ENCODE measurements at places on chromosomes 6 and 20. TPM values are rescaled to one million over a fixed set of nuclear protein-coding genes. Genes with fewer than 3 reads are reported as not detected.

DNA sequence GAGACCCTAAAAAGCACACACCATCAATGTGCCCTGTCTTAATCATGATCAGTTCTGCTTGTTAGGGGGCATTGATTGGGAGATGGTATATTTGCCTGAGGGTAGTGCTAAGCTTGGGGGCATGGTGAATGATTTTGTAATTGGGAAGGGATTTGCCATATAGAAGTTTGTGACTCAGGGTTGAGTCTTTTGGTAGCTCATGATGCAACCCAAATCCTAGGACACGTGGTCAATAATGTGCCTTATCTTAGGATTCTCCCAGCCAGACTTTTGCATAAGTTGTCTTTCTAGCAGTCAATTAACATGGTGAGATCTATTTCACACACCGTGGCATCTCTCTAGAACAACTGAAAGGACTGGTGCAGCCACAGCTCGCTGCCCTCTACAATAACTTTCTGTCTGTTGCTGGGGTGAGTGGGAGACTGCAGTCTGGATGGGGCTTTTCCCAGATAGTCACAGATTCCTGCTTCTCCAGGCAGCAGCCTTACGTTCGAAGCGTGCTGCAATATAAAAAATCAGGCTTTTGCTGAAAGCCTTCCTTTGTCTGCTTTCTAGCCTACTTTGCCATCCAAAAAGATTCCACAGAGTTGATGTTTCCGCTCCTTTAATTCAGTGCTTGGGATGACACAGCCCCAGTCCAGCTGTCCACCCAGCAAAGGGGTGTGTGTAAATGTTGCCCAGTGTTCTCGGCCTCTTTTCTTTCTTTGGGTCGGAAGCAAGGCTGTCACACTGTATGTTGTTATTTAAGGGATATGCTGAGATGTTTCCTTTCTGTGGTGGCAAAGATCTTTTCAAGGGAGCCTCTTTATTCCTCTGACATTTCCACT is 58.9 kb downstream of the ID4 start:
- H3K27me3 ChIP-seq: no peaks in the 10 kb centered on the region
- DNase-seq: no peak
- H3K27ac ChIP-seq: no peak overlapping the region

- H3K27me3 ChIP-seq: no peaks in the 10 kb centered on the region
- H3K4me1 ChIP-seq: peaks cover 23% of the 10 kb centered on the region
- DNase-seq: no peak
- no peaks in the 10 kb centered on the region for H3K36me3 ChIP-seq
- H3K4me3 ChIP-seq: no peak overlapping the region
Measured at GRCh38 chr20:51738877-51739447, 29.2 kb downstream of the ATP9A start.

GRCh38 chr6:113949499-113949898 is 21.4 kb downstream of the HDAC2 start:
- no peaks in the 10 kb centered on the region for H3K27me3 ChIP-seq
- peaks cover 45% of the 10 kb centered on the region for H3K36me3 ChIP-seq
- no peaks in the 10 kb centered on the region for H3K4me1 ChIP-seq
- DNase-seq: no peak

DNA sequence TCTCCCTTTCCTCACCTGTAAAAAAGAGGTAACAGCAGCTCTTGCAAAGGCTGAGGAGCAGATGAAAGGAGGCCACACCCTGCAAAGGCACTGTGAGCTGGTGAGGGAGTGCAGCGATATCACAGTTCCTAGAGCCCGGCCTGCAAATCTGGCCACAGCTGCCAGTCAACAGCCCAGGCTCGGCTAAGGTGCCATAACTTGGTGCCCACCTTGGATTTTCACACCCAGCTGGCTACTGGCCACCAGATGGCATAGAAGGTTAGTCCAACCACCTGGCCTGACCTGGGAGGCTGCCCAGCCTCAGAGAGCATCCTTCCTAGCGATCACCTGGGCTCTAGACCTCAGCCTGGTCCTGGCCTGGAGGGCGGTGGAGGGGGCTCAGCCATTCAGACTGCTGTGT is 46.8 kb downstream of the KCNB1 start:
- no peaks in the 10 kb centered on the region for H3K36me3 ChIP-seq
- no peak for DNase-seq
- H3K27ac ChIP-seq: no peak overlapping the region
- peaks cover 7% of the 10 kb centered on the region for H3K27me3 ChIP-seq
- no peak overlapping the region for H3K4me3 ChIP-seq
- H3K4me1 ChIP-seq: no peaks in the 10 kb centered on the region

DNA sequence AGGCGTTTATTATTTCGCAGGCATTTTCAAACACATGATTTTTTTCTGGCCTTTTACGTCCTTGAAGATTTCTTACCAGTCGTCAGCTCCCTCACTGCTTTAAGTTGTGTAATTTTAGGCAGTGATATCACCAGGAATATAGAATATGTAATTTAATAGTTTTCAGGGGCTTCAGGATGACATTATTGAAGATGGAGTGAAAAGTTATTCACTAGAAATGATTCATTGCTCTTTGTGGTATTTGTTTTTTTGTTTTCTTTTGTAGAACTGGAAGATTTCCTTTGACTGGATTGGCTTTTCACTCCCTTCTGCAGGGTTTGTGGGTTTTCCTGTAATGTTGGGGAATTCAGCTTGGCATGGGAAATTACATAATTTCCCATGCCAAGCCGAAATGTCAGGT is 2.0 kb downstream of the LRRC1 start:
- H3K4me1 ChIP-seq: peaks cover 11% of the 10 kb centered on the region
- peak overlapping the region; percentile 84 for H3K4me3 ChIP-seq
- H3K27me3 ChIP-seq: no peaks in the 10 kb centered on the region
- no peak for DNase-seq
- H3K36me3 ChIP-seq: no peaks in the 10 kb centered on the region

- H3K4me3 ChIP-seq: no peak overlapping the region
- peaks cover 48% of the 10 kb centered on the region for H3K36me3 ChIP-seq
- H3K4me1 ChIP-seq: no peaks in the 10 kb centered on the region
- H3K27ac ChIP-seq: no peak overlapping the region
- no peak for DNase-seq
Measured at GRCh38 chr20:36682311-36682710, 36.3 kb upstream of the SLA2 start.

GRCh38 chr20:23103284-23104018 is 17.3 kb upstream of the CD93 start:
- H3K4me1 ChIP-seq: peaks cover 41% of the 10 kb centered on the region
- no peaks in the 10 kb centered on the region for H3K36me3 ChIP-seq
- H3K27me3 ChIP-seq: no peaks in the 10 kb centered on the region
- H3K4me3 ChIP-seq: no peak overlapping the region

GRCh38 chr6:42142118-42142835 is at the start of gene C6orf132:
C6orf132 (minus strand) TSS chr6:42142620; CDS start chr6:42142444, 176 bp downstream.
- peaks cover 16% of the 10 kb centered on the region for H3K4me1 ChIP-seq
- H3K27ac ChIP-seq: peak within 1 kb of the TSS; percentile 83
- H3K36me3 ChIP-seq: no peaks in the 10 kb centered on the region

DNA sequence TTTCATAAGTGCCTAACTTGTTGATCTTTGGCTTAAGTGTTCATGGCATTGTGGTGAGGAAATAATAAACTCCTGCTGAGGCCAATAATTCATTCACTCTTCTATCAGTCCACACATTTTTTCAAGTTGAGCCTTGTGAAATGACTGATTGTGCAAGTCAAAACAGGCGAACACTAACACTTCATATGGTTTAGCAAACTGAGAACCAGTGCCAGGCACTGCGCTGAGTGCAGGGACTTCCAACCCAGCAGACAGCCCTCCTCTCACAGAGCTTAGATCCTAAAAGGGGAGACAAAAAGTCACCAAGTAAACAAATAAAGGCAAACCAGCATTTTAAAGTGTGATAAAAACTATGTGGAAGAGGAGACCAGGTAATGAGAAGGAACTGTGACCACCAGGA is 435.0 kb downstream of the PTPRT start:
- no peak overlapping the region for H3K4me3 ChIP-seq
- no peaks in the 10 kb centered on the region for H3K27me3 ChIP-seq
- no peaks in the 10 kb centered on the region for H3K4me1 ChIP-seq

DNA sequence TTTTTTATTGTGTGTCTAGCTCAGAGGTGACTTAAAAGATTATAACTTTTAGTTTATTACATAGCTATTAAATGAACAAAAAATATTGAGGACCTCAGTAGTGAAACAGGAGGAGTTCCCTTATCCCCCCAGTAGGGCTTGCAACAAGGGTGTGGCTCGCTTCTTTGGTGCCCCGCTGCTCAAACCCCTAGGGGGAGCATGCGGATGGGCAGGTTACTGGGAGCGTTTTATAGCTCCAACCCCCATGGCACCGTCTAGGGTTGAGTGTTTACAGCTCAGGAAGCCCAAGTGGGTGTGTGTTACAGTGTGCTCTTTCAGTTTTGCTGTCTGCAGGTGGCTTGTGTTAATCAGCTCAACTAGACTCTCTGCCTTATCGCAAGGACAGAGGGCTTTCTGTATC is 1513.7 kb downstream of the GRIK2 start:
- no peak overlapping the region for H3K4me3 ChIP-seq
- DNase-seq: no peak
- H3K4me1 ChIP-seq: no peaks in the 10 kb centered on the region
- H3K36me3 ChIP-seq: no peaks in the 10 kb centered on the region
- no peak overlapping the region for H3K27ac ChIP-seq

GRCh38 chr20:57698116-57698866 is 11.5 kb downstream of the PMEPA1 start:
- H3K4me3 ChIP-seq: no peak overlapping the region
- H3K4me1 ChIP-seq: peaks cover 10% of the 10 kb centered on the region
- no peak for DNase-seq

DNA sequence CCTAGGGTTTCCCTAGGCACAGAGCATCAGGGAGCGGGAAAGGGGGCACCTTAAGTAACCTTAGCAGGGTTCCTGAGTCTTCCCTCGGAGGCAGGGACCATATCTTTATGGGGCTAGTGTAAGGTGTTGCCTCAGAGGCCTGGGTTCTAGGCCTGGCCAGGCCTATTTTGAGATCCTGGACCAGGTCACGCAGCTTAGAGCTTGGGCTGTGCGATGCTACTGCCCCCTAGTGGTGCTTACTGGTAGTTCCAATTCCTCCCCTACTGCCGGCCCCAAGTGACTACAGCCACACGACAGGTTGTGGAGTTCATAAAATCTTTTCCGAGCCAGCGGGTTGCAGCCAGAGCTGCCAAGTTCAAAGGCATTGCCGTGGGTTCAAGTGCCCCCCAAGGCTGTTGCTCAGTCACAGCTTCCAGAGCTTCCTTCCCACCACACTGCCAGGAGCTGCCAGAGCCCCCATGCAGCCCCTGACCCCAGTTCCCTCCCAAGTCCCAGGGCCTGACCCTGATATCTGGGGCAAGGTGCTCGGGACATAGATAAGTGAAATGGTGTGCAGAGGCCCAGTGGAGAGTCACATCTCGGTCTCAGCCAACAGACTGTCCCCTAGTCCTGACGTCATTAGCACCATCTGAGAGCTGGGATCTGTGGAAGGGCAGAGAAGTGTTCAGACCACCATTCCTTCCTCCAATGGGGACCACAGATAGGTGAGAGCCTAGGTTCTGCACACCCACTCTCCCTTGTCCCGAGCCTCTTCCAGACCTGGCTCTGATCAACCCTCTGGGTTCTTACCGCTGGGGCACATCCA is 3.3 kb downstream of the LRRC73 start:
- DNase-seq: peak; percentile 76
- H3K4me1 ChIP-seq: peaks cover 20% of the 10 kb centered on the region
- no peak overlapping the region for H3K4me3 ChIP-seq
- H3K27me3 ChIP-seq: no peaks in the 10 kb centered on the region
- H3K27ac ChIP-seq: no peak overlapping the region

Gene MCCD1
- total RNA-seq: not detected

Gene EZR
- 260 TPM for total RNA-seq

Gene SCRT2
- total RNA-seq: not detected
